ENCODE measurements at places on chromosomes 11 and 22.

DNA sequence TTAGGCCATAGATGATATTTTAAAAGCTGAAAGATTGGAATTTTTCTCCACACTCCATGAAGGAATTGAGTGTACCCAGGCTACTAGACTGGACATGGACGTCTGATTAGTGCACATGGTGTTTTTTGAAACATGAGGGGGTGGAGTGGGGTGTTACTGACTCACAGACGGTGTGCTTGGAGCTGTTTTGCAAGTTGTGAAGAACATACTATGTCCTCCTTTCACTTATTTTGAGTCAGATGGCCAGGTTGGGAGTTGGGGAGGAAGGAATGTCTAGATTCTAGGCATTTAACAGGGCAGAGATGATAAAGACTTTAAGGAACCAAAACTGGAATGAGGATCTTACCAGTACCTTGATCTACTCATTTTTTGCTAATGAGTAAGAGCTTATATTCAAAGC lies 158.1 kb upstream of the MTNR1B start:
- peak; percentile 16 for DNase-seq

- no peak for DNase-seq
Measured at GRCh38 chr11:32333320-32333991, 101.9 kb downstream of the WT1 start.

GRCh38 chr11:15613251-15613650 lies 498.5 kb downstream of the INSC start:
- DNase-seq: no peak

GRCh38 chr11:66823700-66824099 lies 19.5 kb upstream of the RCE1 start:
- DNase-seq: no peak

GRCh38 chr11:64713016-64713707 lies 9.8 kb downstream of the NRXN2 start:
- no peak for DNase-seq

- DNase-seq: no peak
Measured at GRCh38 chr11:58574881-58575280, 775 bp downstream of the LPXN start.

GRCh38 chr22:45726081-45726480 lies 54.4 kb downstream of the ATXN10 start:
- DNase-seq: no peak

DNA sequence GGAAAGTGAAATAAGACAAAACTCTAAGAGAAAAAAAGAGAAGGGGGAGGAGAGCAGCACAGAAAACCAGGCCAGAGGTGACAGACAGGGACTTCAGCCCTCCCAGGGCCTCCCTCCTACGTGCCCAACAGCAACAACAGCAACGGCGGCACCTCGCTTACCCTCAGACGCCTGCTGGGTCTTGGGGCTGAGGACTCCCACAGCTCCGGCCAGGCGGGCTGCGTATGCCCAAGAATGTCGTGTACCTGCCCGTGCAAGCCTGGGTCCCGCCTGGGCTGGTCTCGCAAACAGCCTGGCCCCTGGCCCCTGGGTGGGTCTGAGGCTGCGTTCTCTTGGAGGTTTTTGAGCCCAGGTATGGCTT lies 30.5 kb downstream of the ARAP1 start:
- DNase-seq: no peak

DNA sequence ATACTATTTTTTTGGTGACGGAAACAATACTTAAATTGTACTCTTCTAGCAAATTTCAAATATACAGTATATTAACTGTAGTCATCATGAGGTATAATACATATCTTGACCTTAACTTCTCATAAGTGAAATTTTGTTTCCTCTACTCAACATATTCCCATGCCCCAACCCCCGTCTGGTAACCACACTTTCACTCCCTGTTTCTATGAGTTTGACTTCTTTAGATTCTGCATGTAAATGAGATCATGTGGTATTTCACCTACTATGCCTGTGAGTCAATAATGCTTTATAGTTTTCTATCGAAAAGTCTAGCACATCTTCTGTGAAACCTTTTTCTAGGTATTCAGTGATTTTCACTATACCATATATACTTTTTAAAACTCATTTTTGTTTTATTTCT lies 663.2 kb downstream of the CNTN5 start:
- no peak for DNase-seq

DNA sequence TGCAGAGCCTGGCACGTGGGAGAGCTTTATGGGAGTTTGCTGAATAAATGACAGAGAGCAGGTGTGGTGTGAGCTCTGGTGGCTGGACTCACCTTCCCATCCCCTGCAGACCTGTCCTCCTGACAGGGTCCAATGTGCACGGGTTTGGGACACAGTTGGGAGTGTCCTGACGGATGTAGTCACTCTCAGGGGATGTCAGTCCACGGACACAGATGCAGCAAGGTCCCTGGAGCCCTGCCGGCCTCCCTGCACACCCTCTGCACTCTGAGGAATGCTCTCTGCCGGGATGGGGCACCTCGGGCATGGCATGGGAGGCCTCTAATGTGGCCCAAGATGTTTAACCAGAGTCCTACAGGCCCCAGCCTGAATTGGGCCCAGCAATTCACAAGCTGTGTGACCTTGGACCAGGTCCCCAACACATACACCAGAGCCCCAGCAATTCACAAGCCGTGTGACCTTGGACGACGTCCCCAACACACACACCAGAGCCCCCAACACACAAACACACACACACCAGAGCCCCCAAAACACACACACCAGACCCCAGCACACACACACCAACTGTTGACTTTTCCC lies 30.0 kb upstream of the RFPL3 start:
- DNase-seq: no peak

DNA sequence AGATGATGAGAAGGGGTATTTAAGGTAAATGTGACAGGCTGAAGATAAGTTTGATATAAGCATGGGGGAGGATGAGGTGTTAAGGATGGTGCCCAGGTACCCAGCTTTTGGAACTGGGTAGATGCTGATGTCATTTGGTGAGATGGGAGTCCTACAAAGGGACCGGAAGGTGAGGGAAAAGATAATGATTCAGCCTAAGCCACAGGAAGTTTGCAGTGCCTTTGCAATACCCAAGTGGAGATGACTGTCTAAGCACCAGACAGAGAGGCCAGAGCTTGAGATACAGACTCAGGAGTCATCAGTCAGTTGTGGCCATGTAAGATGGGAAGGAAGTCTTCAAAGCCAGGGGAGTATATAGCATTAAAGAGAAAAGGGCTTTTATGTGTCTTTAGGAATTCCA lies 30.0 kb upstream of the SMCO4 start:
- no peak for DNase-seq

DNA sequence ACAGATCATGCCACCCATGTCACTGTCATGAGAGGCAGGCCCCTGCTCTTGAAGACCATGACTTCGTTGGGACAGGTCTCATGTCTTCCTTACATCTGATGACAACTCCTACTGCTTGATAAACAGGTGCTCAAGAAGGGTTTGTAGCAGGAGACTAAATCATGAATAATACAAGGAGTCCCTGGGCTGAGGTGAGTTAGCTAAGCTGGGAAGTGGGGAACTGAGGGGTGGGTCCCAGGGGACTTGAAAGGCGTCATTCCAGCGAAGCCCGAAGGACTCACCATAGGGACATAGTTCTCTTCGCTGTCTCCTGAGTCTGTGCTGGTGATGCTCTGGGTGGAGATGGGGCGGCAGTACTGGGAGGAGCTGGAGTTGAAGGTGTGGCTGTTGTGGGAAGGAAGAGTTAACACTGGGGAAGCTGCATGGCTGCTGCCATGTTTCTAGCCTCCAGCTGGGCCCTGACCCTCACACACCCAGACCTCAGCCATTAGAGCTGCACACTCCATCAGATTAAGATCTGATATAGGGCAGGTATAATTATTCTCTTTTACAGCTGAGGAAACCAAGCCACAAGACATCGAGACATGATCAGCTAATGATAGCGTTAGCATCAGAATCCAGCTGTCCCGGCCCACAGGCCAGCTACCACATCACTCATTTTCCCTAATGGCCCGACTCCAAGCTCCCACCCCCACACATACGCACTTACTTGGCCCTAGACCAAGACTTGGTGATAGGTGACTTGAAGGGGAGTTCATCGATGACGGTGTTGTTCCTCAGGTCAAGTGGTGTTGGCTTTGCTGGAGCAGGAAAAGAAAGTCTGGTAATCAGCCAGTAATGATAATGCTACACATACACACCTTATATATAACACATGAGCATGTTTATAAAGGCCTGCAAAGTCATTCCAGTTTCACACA lies 32.9 kb downstream of the USP35 start:
- no peak for DNase-seq

DNA sequence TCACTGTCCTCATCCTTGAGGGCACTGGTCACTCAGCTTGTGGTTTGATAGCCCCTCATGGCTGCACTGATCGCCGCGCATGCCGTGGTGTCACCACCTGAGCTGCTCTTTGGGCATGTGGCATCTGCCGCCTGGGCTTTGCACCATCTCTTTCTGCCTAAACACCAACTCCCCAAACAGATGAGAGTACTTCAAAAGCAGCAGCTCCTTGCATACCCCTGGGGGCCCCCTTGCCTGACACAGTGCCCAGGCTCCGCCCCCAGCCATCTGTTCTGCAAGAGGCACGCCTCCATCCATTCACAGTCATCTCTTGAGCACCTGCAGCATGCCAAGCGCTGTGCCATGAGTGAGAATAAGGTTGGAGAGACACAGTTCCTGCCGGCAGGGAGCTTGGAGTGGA lies 104.5 kb upstream of the B3GAT1 start:
- no peak for DNase-seq

DNA sequence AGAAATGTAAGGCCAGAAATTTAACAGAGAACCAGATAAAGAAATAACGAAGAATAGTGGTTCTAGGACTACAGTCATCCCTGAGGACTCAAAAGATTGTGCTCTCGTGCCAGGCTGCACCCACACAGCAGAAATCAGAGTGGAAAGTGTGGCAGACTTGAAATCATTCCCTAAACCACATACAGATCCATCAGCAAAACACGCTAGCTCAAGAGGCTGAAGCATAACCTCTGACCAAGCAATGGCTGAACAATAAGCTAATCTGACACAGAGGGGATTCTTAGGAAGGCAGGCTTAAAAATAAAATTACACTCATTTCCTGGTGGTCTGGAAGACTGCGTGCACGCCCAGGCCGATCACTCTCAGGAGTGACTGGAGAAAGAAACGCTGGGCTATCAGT lies 19.0 kb downstream of the NCF4 start:
- DNase-seq: no peak

DNA sequence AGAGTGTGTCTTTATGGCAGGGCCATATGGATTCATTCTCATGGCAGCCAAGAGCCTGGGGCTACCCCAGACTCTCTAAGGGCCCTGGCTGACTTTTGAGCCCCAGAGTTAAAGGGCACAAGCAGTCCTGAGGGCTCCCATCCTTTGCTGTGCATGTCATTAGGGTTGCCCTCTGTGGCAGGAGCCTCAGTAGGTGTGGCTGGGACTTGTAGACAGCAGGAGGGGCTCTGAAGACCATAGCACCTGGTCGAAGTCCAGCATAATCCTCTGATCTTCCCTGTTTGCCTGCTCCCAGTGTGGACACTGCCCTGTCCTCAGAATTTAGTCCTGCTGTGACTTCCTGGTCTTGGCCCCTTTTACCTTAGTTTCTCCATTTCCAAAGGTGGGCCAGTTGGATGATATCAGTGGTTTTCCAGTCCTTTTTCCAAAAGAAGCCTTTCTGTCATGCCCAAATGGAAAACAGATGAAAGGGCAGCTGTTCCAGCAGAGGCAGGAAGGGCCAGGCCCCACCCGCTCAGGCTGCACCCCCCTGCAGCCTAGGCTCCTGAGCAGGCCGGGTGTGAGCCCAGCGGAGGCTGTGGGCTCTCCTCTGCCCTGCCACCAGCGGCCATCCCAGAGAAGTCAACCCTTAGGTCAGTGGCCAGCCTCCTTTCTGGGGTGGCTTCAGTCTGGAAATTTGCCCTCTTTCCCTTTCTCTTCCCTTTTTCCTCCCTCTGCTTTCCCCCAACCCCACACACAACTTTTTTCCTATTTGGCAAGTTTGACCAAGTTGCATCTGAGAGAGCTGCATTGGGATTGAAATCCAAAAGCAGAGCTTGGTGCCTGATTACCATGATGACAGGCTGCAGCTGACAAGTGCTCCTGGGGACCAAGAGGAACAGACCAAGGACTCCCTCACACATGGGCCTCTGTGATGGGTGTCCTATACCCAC lies 32.8 kb upstream of the SUSD2 start:
- DNase-seq: no peak

- peak; percentile 0 for DNase-seq
Measured at GRCh38 chr11:88131764-88132470, 43.3 kb downstream of the RAB38 start.

DNA sequence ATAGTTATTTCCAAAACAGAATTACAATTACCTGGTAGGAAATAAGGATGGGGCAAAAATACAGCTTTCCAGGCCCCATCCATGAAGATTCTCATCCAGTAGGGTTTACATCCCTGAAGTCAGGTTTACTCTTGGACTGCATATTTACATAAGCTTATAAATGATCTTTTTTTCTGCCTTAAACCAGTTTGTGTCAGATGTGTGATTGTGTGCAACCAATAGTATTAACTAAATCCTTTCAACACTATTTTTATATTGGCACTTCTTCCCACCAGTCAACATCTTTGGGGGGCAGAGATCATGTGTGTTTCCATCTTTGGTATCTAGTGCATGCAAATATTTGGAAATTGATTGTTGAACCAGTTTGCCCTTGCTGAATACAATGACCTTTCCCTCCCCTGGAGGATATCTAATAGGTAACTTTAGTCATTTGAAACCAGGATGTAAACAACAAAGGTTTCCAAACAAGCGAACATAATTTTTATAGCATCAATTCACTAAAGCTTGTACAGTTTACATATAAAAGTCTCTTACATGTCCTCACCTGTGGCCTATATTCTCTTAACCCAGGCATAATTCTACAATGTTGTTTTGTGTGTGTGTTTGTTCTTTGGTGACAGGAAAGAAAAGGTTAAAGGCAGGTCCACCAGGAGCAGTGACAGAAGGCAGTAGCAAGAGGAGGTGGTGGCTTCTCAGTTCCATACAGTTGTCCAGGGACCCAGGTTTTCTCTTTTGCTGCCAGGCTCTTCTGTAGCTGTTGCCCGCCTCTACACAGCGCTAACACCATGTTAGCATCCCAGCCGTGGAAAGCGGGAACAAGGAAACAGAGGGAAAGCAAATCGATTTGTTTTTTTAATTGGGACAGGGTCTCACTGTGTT lies 1.7 kb upstream of the ME3 start:
- no peak for DNase-seq

DNA sequence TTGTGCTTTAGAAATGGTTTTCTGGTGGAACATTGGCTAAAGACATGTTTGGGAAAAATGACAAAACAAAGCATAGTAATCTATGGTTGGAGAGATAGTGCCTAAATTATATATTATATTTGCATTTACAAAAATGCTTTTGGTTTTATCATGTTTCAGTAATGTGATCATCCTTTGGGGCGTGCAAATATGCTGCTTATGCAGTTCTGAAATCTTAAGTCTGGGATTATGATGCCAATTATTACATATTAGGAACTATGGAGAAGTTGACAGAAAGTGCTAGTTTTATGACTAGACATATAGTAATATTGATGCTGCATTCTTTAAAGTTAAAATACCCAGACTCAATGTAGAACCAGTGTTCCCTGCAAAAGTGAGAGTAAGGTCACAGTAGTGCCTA lies 655.0 kb downstream of the METTL15 start:
- DNase-seq: no peak
